Stimulated activated CD4-positive, alpha-beta T cell treated with anti-CD3 and anti-CD28 coated beads, Interleukin-4, amount 100 ng/mL, for 48 hours (primary cell): ENCODE measurements at places on chromosomes 12 and 14.
A peak's percentile ranks its signal among the peaks of the same experiment; 100 is the strongest.

DNA sequence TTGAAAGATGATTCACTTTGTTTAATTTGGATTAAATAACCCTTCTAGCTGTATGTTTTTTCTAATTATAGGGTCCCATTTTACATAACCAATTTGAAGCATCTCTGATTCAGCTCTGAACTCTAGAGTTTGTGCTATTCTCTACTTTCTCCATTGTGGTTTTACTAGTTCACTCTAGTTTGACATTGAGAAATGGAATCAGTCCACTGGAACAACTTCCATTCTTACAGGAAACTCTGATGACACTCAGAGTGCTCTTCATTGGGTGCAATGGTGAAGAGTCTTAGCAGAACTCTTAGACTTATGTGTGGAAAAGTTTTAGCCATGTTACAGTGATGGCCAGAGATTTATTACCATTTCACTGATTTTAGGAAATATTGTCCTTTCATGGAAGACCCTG lies 140.7 kb downstream of the DYRK2 start:
- DNase-seq, result no peak

GRCh38 chr14:32629236-32629635 lies 300.1 kb downstream of the AKAP6 start:
- DNase-seq, result no peak

DNA sequence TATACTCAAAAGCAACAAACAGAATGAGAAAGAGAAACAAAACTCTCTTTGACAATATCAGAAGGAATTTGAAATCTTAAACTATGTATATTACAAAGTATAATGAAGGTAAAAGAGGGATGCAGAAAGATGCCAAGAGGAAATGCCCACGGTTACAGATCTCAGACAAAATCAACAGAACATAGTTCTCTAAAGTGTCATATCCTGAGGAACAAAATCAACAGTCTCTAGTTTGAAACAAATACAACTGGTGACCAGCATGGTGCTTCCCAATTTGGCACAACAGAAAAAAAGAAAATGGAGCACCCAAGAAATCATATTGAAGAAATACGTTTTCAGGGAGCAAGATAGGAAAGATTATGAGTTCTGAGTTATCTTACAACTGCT lies 116.5 kb downstream of the METTL25 start:
- DNase-seq, result no peak

DNA sequence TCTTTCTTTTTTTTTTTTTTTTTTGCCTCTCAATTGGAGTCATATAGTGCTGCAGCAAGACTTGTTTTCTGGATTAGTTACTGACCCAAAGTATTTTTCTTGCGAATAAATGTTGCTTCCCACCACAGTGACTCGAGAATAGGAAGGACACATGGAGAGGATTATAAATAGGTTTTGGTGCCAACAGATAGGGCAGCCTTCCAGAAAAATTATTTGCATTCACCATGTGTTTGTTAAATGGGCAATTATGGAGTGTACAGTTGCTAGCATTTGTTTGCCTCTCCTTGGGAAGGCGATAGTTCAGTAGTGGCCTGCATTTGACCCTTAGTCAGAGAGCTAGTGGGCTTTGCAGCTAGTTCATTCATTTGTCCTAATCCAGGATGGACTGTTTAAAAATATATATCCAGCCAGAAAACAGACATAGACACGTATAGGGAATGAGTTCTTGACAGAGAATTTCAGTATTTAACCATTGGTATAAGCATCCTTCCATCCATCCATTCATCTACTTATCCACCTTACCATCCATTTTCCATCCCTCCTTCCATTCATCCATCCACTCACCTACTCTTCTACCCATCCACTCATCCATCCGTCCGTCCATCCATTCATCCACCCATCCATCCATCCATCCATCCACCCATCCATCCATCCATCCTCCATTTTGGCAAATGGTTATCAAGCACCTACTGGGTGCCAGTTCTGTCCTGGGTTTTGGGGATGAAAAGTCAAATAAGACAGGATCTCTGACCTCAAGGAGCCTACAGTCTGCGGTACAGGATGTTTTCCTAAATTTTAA lies 67.5 kb downstream of the CHST11 start:
- no peak for DNase-seq

DNA sequence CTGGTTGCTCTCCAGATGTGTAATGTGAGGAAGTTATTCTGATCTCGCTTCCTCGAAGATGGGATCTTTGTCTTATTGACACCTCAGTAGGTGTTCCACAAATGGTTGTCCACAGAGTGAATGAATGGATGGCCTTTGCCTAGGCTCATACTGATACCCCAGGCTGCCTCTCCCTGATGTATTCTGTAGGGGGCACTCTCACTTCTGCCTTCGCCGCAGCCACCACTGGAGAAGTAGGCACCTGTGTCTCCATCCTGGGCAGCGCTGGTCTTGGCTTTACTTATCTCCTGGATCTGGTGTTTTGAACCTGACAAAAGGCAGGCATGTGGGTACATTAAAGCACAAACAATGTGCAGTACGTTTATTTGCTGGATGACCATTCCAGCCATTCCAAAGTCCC lies 82.1 kb downstream of the ZFP36L1 start:
- no peak for DNase-seq

- no peak for DNase-seq
Observed at GRCh38 chr12:54047160-54047963, 6.3 kb upstream of the HOXC4 start.

- DNase-seq, result no peak
Observed at GRCh38 chr12:46524778-46525177, 152.2 kb upstream of the SLC38A2 start.

DNA sequence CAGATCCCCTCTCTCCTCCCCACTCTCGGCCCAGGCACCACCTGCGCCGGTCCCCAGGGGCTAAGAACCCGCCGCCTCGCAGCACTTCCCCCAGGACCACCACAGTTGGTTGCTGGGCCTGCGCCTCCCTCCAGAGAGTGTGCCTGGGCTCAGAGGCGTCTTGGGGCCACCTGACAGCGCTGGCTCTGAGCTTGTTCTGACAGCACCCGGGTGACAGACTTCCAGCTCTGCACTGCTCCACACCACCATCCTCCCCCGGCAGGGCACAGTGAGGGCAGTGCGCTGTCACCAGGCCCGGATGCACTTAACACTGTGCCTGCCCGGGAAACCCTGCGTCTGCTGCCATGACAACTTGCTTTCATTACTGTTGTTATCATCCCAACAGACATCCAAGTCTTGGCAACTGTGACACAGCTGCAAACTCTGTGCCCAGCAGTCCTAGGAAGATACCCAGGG lies 6.6 kb downstream of the BRF1 start:
- peak; percentile 60 for DNase-seq

- peak; percentile 72 for DNase-seq
Observed at GRCh38 chr12:109154451-109155438, 38.4 kb downstream of the ACACB start.

- no peak for DNase-seq
Observed at GRCh38 chr14:55129428-55130195, 560 bp downstream of the LGALS3 start.

DNA sequence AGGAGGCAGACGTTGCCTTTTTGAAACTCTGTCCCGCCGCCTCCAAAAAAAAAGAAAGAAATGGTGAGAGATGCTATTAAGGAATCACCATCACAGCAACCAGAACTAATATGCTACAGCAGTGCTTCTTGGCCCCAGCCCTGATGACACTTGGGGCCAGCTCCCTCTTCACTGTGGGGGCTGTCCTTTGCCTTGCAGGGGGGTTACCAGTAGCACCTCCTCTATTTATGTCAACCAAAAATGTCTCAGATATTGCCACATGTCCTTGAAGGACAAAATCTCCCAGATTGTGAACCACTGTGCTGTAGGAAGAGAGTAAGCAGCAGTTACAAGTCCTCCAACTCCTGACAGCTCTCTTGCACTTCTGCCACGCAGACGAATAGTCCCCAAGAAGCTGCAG lies 76.4 kb downstream of the LRRC74A start:
- DNase-seq, result no peak

GRCh38 chr12:40215982-40216381 lies 8.8 kb upstream of the LRRK2 start:
- DNase-seq, result no peak
